ENCODE measurements at places on chromosomes 4 and X.

GRCh38 chr4:156499684-156500083 lies 471.9 kb downstream of the PDGFC start:
- no peak for DNase-seq

GRCh38 chrX:118627084-118627758 lies 100.2 kb upstream of the IL13RA1 start:
- DNase-seq = no peak

GRCh38 chr4:83606898-83607297 lies 71.0 kb downstream of the GPAT3 start:
- no peak for DNase-seq

- no peak for DNase-seq
Observed at GRCh38 chr4:58658701-58659100, 1548.5 kb upstream of the IGFBP7 start.

DNA sequence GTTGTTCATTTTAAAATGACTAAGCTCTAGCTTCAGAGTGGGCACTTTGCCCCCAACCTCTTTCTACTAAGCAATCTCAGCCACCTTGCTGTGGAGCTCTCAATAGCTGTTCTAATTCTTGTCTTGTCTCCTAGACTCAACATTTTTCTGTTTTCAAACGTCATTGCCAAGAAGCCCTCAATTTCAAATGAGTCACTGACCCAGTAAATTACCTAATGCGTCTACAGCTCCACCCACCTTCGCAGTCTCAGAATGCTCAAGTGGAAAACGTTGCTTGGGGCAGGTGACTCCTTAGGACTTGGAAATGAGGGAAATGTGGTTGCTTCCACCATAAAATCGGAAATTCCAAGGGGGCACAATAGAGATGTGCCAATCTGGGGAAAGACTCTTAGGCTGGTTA lies 59.0 kb downstream of the ING2 start:
- DNase-seq = no peak

DNA sequence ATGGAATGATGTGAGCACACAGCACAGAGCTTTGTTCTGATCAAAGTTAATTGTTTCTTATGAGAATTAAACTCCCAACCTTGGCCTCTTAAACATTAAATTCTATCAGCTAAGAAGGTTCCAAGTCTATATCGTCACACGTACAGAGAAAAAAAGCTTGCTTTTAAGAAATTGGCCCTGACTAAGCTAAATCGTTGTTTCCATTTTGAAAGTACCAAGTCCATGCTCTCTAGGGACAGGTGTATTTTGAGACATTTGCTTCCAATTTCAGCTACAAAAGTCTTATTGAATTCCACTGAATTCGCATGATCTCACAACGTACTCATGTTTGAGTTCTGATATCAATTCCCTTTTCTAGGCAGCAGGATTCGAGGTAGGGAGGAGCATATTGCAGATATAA lies 157.4 kb downstream of the SHROOM3 start:
- DNase-seq = no peak

DNA sequence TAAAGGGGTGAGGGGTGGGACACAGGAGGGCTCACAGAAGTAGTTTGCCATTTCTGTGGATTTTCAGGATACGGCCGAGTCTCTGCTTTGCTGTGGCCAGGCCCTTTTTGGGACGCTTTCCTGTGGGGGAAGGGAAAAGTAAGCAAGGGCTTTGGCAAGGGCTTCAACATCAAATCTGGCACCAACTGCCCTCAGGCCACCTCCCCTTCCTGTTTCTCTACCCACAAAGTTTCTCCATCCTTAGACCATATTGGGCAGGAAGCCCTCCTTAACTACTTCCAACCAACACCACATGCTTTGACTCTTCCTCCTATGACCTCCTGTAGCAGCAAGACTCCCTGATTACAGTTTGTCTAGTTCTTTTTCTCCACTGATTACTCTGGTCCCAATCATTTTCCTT lies 105.1 kb downstream of the PHF8 start:
- no peak for DNase-seq

DNA sequence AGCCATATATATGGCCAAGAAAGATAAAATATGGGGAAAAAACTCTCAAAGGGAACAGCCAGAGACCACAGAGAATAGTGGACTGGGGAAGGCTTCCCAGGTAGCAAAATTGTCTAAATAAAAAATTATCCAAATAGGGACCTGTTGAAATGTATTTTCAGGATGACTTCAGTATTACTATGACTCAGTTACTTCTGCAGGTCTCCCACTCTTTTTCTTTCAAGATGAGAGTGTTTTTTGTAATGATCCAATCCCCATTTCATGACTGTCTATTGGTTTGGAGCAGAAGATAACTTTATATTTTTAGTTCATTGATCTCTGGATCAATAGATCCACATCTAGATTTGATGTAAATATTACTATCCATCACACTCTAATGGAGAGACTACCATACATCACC lies 372.1 kb upstream of the EMCN start:
- no peak for DNase-seq

GRCh38 chr4:71230271-71231128 lies 108.3 kb upstream of the SLC4A4 start:
- DNase-seq = no peak

- no peak for DNase-seq
Observed at GRCh38 chrX:87697409-87697808, 179.8 kb downstream of the KLHL4 start.

GRCh38 chr4:38669208-38669607 lies 5.2 kb downstream of the KLF3 start:
- DNase-seq = no peak

DNA sequence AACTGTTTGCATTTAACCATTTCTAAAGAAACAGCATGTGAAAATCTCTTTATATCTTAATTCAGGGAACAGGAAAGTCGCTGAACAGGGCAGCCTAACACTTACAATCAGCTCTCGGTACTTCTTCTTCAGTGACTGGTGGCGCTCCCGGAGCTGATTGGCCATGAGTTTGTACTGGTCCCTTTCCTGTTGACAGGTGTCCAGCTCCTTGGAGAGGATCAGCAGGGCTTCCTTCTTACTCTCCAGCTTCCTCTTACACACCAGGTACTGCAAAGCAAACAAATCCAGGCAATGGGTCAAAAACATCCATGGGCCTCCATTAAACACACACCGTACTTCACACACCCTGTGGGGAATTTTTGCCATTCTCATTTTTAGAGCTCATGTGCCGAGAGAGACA lies 36.4 kb downstream of the CCDC149 start:
- no peak for DNase-seq

DNA sequence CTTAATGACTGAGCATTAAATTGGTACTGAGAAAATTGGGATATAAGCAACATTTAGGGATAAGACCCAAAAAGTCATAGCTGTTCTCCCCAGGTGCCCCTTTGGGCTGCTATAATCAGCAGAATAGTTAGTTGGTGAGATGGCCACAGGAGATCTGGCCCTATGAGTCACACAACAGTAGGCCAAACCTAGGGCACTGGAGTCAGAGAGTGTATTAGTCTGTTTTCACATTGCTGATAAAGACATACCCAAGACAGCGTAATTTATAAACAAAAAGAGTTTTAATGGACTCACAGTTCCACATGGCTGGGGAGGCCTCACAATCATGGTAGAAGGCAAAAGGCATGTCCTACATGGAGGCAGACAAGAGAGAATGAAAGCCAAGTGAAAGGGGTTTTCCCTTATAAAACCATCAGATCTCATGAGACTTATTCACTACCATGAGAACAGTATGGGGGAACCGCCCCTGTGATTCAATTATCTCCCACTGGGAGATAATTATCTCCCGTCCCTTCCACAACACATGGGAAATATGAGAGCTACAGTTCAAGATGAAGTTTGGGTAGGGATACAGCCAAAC lies 338.3 kb upstream of the NR3C2 start:
- no peak for DNase-seq

DNA sequence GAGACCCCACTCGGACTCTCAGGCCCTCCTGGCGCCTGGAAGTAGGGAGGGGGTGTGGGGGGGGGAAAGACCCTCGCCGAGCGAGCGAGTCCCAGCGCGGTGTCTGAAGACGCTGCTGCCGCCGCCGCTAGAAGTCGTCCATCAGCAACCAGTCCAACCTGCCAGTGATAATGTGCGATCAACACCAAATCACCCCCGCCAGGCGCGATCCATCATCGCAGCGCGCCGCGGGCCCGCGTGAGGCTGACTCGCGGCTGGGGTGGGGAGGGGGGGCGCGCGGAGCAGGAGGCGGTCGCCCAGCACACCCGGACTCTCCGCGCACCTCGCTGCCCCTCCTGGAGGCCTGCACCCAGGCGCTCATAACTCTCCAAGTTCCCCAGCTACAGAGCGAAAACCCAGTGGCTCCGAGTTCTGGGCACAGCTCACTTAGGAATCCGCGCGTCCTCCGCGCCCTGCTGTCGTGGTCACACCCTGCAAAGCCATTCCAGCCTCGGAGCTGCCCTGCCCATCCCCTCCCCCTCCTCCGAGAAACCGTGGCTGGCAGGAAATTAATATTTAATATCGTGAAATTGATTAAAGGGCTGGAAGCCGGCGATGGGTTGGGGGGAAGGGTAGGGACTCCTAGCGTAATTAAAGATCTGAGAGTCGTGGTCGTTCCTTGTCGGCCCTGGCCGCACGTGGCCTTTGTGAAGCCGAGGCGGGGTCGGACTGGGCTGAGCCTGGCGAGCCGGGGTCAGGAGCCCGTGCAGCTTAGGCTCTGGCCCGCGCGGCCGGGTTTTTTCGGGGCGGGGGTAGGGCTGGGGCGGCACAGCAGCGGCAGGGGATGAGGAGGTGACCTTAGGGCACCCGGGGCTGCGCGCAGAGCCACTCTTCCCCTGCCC lies 58.1 kb upstream of the BCOR start:
- no peak for DNase-seq

Data from stimulated activated CD4-positive, alpha-beta T cell treated with anti-CD3 and anti-CD28 coated beads, Interleukin-12 subunit alpha, Interleukin-12 subunit beta, amount 100 ng/mL, for 24 hours (primary cell).